CD4-positive, alpha-beta T cell treated with Interleukin-21 for 1 hour (primary cell): ENCODE measurements at places on chromosomes 2 and 18.

DNA sequence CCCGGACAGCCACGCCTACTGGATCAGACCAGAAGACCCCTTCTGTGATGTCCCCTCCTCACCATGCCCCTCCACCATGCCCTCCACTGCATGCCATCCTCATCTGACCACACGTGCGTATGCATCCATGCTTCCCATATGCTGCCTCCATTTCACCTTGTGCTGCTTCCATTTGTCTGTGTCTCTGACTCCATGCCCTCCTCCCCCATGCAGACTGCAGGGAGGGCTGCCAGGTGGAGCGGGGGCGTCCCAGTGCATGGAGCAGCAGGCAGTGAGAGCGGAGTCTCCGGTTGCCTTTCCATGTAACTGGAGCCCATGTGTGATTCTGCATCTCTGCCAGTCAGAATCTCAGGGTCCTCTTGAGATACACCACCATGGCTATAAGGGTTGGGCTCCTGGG, 52.6 kb downstream of the COA5 start:
- no peak for DNase-seq

- no peak for DNase-seq
Observed at GRCh38 chr2:200450288-200450687, 59.6 kb downstream of the KCTD18 start.

DNA sequence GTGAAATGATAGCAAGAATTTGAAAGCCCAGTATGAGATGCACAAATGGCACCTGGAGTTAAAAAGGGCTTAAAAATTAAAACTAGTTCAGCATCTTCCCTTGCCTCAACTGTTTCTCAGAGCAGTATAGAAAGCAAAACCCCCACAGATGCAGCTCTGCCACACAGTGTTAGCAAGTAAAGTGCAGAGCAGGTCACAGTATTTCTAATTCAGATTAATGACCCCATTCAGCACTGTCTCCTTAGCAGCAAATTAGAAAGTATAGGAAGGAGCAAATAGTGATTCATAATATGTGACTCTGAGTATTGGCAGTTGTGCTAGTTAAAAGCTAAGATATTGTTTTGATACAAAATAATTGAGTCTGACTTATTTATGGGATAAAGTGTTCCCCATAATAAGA, 73.8 kb upstream of the CCDC85A start:
- DNase-seq, result no peak

DNA sequence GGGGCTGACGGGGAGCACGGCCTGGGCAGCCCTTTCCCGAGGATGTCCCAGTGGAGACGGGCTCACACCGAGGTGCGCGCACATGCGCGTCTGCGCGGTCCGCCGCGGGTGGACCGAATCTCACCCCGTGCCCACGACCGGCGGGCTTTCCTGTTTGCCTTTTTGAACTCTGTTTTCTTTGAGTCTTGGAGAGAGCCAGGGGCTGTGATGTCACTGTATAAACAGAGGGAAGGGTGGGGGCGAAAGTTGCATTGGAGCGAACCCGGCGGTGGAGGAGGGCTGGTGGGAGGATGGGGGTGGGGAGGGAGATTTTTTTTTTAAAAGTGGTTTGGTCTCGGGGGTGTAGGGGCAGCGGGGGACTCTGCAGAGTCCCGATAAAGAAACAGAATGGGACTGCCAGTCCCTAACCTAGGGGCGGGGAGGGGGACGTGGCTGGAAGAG, 141.2 kb upstream of the CTAGE1 start:
- DNase-seq, result no peak

- no peak for DNase-seq
Observed at GRCh38 chr2:168713325-168713724, 89.1 kb upstream of the NOSTRIN start.

- DNase-seq, result no peak
Observed at GRCh38 chr18:56831988-56832387, 180.8 kb downstream of the WDR7 start.

- DNase-seq, result no peak
Observed at GRCh38 chr2:23387221-23387550, 2.2 kb downstream of the KLHL29 start.

DNA sequence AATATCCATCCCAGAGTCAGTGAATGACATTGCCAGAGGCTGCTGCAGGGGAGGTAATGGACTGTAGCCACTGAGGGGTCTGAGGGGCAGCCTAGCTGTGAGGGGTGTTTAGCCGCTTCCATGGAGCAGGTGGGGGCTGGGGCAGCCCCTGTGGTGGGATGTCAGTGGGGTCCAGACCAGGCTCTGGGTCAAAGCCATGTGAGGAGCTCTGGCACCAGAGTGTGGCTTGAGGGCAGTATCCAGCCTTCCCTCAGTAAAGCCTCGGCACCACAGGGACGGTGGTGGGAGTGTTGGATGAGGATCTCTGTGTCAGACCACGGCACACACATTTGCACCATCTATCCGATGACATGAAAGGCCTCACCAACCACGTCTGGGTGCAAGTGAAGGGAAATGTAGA, 85.0 kb downstream of the INHBB start:
- DNase-seq, result no peak
